ENCODE measurements at places on chromosomes 13 and 19.

DNA sequence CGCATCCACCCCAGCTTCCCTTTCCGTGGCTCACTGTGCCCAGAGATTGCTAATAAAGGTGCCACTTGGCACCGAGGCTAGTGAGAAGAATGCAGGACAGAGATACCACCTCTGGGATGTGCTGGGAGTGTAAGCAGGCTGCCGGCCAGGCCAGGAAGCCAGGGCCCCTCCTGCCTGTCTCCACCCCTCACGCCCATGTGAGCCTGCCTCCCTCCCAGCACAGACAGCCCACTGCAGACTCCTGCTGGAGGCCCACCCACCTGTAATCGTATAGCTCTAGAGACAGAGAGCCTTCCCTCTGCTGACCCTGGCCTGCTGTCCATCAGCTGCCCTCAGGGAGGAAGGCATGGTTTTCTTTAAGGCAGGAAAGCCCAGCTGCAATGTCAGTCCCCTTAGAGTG is 13.9 kb downstream of the VSTM2B start:
- no peak for DNase-seq

GRCh38 chr13:40576369-40576768 is 90.1 kb downstream of the FOXO1 start:
- no peak for DNase-seq

DNA sequence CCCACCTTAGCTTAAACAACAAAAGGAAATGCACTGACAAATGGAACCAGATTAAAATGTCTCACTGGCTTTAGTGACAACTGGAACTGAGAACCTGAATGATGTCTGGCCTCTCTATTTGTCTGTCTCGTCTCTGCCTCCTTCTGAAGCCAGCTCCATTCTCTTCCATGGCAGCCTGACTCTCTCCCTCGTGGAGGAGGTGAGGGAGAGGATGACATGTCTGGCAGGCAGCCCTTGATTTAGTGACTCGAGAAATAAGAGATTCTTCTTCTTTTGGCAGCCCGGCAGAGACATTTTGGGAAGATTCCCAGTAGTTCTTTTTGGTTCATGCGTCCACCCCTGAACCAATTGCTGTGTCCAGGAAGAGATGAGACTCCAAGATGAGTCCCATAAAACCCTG is 131.7 kb downstream of the KLF5 start:
- DNase-seq = no peak

DNA sequence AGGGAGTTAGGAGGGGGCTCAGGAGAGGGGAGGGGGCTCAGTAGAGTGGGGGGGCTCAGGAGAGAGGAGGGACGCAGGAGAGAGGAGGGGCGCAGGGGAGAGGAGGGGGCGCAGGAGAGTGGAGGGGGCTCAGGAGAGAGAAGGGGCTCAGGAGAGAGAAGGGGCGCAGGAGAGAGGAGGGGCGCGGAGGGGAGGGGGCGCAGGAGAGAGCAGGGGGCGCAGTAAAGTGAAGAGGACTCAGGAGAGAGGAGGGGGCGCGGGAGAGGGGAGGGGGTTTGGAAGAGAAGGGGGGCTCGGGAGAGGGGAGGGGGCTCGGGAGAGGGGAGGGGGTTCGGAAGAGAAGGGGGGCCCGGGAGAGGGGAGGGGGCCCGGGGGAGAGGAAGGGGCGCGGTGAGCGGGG is 700 bp downstream of the MADCAM1 start:
- no peak for DNase-seq

Measured in activated T-cell treated with anti-CD3 and anti-CD28 coated beads, Interleukin-2, amount 50 U/mL, for 24 hours (primary cell).